ENCODE measurements at places on chromosomes 5 and 9.

GRCh38 chr5:53239301-53239990 lies 129.9 kb upstream of the MOCS2 start:
- no peak for DNase-seq

- DNase-seq = no peak
Measured at GRCh38 chr9:99294850-99295461, 72.9 kb downstream of the SEC61B start.

DNA sequence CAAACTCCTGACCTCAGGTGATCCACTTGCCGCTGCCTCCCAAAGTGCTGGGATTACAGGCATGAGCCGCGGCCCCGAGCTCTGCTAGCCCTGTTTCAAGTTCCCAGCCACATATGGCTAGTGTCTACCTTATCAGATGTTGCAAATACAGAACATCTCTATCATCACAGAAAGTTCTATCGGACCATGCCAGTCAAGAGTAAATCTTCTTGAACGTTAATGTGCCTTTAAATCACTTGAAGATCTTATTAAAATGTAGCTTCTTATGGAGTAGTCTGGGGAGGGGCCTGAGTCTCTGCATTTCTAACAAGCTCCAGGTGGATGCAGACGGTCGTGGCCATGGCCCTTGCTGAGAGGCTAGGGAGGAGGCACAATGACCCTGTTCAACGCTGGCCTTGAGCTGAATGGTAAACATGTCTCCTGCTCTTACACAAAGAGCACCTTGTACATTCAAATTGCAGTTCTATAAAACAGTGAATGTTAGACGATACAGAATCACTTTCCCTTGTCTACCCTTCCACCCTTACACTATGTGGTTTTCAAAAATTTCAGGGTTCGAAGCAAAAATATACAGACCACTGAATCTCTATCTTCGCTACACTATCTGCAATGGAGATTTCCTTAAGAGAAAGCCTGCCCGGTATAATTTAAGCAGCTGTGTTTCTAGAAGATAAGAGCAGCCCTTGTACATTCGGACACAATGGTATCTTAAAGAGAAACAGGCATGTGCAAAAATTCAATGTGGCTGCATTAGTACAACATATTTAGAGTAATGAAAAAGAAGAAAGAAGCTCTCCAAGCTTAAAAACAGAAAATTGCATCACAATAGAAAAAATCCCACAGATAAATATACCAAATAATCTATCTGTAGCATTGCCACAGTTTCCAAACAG lies 114.1 kb downstream of the FRMD3 start:
- no peak for DNase-seq

DNA sequence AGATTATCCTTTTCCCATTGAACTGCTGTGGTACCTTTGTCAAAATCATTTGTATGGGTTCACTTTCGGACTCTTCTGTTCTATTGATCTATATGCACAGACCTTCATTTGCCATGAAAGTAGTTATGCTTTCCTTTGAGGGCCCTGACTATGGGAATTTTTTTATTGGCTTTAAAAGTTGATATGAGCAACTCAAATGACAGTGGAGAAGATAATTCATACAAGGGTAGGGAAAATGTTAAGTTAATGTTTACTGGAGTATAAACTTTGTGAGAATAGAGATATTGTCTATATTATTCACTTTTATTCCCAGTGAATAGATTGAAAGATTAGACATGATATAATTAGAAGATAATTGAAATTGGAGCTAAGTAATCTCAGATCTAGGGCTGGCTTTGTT lies 94.8 kb downstream of the ATP10B start:
- no peak for DNase-seq

DNA sequence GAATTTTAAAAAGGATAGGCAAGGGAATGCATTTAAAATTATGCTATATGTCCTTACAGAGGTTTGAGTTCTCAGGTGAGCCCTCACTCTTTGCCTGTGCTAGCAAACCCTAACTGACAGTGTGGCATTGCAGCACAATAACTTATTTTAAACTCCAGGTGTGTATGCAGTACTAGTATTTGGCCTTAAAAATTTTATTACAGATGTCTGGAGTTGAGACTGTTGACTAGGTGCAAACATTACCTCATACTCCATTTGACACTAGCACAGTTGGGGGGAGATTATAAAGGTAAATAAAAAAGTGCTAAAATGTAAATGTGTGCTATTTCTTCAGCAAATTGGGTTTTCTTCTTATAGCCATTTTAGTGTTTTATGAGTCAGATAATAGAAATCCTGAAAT lies 407.7 kb downstream of the SH3GL2 start:
- DNase-seq = no peak

DNA sequence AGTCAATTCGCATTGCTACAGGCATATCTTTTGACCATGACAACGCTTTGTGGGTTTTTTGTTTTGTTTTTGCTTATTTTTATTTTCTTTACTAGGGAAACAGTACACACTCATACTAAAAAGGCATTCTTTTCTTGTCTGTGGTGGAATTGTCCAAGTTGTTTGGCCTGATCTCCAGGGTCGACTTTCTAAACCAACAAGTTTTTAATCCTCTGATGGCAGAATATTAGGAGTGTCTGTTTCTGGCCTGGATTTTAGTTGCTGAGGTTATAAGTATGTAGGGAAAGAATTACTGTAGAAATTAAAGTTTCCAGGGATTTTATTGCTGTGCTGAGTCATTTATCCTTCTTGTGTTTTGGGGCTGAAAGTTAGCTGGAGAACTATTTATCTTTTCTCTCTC lies 218.5 kb downstream of the TAF11L14 start:
- DNase-seq = no peak

DNA sequence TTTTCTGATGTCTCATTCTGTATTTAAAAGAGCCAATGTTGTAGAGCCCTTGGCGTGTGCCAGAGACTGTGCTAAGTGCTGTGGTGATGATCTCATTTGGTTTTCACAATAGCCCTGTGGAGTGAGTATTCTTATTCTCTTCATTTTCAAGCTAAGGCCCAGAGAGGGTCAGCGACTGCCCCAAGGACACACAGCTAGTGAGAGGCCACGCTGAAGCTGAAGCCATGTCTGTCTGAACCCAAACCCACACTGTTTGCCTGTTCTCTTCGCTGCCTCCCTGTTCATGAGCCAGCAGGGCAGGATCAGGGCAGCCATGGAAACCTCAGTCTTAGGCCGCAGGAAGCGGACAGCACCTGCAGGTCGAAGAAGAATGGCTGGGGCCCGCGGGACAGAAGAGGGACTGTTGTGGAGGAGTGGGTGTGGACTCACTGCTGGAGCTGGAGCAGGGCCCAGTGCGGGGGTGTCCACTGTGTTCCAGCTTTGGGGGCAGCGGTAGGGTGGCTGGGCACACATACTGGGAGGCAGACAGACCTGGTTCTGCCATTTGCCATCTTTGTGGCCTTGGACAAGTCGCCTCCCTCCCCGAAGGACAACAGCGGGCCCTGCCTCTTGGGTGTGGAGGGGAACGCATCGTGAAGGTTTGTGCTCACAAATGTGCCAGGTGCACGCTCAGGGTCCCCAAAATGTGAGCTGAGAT lies 257.9 kb upstream of the MVB12B start:
- DNase-seq = no peak

GRCh38 chr5:87403899-87404298 lies 8.8 kb downstream of the CCNH start:
- DNase-seq = no peak

GRCh38 chr9:126614455-126615244 lies 922 bp downstream of the LMX1B start:
- no peak for DNase-seq

GRCh38 chr5:159936686-159937329 lies 20.5 kb downstream of the ADRA1B start:
- no peak for DNase-seq

DNA sequence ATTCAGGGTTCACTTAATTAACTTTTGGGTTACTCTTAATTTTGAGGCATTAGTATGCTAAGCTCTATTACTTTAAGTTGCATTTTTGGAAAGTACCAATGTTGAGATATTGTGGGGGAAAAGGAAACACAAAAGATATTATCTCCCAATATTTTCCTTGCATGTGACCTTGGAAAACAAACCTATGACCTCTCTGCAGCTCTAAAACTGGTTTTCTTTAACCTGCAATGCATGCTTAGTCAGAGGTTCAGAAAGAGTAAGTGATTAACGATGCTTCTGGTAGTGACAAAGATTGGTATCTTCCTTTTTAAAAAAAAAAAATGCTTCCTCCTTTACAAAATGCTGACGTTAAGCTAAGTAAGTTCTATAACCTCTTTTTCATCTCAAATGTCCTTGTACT lies 44.9 kb upstream of the CDH18 start:
- DNase-seq = no peak

- no peak for DNase-seq
Measured at GRCh38 chr5:18802336-18802735, 1168.1 kb downstream of the TAF11L14 start.

GRCh38 chr9:127970401-127971313 lies 10.1 kb downstream of the EEIG1 start:
- peak; percentile 71 for DNase-seq

GRCh38 chr9:124419832-124420489 lies 4.7 kb upstream of the PSMB7 start:
- no peak for DNase-seq

DNA sequence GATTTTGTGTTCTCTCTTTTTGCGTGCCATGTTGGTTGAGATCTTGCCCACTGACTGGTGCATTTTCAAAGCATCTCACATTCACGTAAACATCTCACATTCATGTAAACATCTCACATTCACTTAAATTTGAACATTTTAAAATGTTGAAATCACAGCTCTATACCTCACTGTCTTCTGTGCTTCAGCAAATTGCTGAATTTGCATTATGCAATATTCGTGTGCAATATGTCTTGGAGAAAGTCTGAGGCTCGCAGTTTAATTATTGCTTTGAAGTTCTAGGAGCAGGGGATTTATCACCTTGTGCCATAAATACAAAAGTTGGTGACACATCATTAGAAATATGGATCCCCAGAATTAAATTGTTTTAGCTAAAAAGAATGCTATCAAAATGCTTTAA lies 42.6 kb downstream of the TNFSF15 start:
- DNase-seq = no peak

GRCh38 chr9:14882090-14882489 lies 28.1 kb downstream of the FREM1 start:
- no peak for DNase-seq

- peak; percentile 15 for DNase-seq
Measured at GRCh38 chr5:75510836-75511434, 494 bp downstream of the CERT1 start.

GRCh38 chr5:68261569-68262065 lies 46.1 kb downstream of the PIK3R1 start:
- no peak for DNase-seq

- no peak for DNase-seq
Measured at GRCh38 chr9:105074491-105074890, 146.5 kb upstream of the ABCA1 start.

- no peak for DNase-seq
Measured at GRCh38 chr9:34719021-34719768, 9.3 kb upstream of the CCL21 start.

DNA sequence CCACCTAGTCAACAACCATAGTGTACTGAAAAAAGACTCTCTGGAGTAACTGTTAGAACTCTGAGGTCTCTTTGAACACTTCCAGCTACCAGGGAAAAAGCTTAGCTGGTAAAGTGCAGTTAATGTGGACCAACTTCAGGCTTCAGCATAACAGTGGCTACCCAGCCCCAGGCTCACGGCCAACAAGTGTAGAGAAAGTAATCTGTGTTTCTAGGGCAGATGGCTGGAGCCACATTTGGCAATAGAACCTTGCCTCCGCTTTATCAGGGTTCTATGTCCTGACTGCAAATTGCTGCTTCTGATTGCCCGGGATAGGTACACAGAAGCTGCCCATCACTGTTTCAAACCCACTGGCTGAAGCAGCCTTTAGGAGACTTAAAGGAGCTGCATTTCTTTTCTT lies 76.0 kb upstream of the SIMC1 start:
- no peak for DNase-seq

- DNase-seq = no peak
Measured at GRCh38 chr9:14412775-14413174, 98.8 kb upstream of the NFIB start.

DNA sequence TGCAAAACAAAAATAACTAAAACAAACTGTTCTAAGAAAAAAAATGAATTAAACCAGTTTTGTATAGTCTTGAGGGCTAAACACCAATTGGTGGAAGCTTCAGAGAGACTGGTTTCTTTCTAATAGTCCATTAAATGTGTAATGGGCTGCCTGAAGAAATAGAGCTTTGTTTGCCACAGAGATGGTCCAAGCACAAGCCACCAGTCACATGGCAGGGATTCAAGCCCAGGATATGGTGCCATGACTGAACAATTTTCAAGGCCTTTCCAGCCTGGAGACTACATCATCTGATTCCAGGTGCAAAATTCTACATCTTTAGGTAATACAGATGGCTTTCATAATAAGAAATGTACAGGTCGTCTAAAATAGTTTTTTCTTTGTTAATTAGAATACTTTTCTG lies 355.3 kb downstream of the NR2F1-AS1 start:
- no peak for DNase-seq

- no peak for DNase-seq
Measured at GRCh38 chr9:38235244-38235643, 157.3 kb upstream of the ALDH1B1 start.

DNA sequence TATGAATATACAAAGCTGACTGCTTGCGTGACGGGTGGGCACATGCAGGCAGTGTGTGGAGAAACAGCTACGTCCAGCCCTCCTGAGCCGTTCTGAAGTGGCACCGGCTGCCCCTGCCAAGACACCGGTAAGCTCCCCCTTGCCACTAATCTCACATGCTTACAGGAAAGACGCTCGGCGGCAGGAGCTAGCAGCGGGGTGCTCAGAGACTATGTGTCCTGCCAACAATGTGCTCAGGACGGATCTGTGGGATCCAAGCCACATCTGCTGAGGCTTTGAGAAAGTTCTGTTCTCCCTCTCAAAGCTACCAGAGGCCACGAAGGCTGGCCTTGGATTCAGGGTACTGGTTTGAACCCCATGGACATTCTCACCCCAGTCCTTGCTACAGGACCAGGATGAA lies 157.2 kb upstream of the PHYKPL start:
- DNase-seq = no peak

- DNase-seq = no peak
Measured at GRCh38 chr5:32707418-32707997, 3.6 kb upstream of the NPR3 start.

GRCh38 chr9:93813221-93814076 lies 141.7 kb downstream of the BARX1 start:
- DNase-seq = no peak

GRCh38 chr5:103254921-103255320 lies 3.6 kb upstream of the MACIR start:
- no peak for DNase-seq

DNA sequence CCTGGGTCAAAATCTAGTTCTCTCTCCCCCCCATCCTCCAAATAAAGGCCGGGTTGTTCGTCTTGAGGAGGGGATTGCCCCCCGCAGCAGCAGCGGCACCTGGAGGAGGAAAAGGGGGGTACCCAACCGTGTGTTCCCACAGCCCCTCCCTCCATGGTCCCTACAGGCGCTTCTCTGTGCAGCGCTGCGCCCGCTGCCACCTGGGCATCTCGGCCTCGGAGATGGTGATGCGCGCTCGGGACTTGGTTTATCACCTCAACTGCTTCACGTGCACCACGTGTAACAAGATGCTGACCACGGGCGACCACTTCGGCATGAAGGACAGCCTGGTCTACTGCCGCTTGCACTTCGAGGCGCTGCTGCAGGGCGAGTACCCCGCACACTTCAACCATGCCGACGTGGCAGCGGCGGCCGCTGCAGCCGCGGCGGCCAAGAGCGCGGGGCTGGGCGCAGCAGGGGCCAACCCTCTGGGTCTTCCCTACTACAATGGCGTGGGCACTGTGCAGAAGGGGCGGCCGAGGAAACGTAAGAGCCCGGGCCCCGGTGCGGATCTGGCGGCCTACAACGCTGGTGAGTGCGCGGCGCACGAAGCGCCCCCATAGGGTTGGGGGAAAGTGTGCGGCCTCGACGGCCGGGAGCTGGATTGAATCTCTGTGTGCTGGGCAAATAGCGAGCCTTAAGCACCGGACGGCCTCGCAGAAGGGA lies 3.5 kb downstream of the LHX2 start:
- no peak for DNase-seq
